Fibroblast of skin of abdomen (primary cell): ENCODE measurements at places on chromosomes 16 and 17.

DNA sequence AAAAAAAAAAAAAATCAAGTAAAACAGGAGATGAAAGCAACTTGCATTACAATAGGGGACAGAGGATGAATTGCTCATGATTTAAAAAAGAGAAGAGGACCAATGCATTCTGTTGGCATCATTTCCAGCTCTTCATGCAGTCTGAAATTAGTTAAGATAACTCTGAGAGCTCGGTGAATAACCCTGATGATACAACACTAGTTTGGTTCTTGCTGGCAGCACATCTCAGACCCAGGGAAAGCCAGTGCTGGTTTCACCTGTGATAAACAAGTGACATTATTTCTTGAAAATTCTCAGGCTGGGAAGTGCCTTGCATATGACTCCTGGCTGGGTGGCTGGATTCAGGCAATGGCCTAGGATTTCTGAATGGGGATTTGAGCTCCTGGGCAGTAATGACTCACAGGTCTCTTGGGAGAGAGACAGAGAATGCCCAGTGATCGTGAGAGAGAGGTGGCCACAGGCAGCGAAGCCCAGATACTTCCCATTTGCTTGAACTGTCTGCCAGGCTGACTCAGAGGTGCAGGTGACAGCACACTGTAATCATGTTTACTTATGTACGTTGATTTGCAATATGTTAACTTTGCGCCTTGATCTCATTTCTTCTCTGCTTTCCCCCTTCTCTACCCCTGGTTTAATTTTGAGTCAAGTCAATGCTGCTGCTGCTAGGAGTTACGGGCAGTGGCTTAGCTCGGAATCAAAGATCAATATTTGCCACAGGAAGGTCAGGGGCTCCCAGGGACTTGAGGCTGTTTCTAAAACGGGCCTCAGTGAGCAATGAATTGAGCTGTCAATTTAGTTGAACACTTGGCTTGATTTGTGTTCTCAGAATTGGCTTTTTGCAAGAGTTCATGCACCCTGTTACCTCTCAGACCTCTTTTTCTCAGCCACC, 27.1 kb downstream of the ARSG start:
- DNase-seq = no peak

DNA sequence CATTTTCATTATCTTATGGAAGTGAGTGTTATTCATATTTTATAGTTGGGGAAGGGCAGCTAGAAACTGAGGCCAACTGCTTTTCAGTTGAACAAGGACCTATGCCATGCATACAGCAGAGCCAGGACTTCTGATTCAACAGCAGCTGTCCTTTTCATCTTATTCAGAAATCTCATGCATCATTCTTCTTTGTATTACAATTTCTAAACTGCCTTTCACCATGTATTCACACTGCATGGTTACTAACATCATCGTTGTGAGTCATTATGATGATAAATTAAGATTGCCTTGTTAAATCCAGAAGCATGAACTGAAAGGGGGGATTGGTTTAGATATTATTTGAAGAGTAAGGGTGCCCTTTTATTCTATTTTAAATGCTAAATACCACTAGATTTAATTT, 1470.1 kb upstream of the GOT2 start:
- peak; percentile 50 for DNase-seq

DNA sequence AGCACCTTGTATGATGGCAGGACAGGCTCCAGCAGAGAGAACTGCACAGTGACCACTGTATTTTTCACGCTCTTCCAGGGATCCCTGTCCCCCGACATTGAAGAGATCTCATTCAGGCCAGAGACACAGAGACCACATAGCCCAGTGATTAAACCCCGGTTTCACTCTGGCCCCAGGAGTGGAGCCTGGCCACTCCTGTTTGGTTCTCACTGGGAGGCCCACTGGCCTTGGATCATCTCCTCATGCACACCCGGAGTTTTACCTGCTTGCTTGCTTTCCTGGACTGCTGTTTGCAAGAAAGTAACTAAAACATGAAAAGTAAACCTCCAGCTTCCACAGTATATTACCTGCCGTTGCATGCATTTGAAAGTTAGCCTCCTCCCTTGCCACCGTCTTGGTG, 13.2 kb upstream of the CLEC18C start:
- no peak for DNase-seq

DNA sequence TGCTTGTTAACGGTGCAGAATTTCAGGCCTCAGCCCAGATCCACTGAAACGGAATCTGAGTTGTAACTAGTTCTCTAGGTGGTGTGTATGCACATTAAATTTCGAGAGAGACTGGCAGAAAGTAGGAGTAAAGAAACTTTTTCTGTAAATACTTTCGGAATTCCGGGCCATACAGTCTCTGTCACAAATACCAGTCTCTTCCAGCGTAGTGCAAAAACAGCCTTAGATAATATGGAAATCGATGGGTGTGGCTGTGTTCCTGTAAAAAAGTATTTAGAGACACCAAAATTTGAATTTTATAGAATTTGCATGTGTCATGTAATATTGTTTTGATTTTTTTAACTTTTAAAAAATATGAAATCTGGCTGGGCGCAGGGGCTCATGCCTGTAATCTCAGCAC, 109.7 kb downstream of the ABCC1 start:
- DNase-seq = no peak

DNA sequence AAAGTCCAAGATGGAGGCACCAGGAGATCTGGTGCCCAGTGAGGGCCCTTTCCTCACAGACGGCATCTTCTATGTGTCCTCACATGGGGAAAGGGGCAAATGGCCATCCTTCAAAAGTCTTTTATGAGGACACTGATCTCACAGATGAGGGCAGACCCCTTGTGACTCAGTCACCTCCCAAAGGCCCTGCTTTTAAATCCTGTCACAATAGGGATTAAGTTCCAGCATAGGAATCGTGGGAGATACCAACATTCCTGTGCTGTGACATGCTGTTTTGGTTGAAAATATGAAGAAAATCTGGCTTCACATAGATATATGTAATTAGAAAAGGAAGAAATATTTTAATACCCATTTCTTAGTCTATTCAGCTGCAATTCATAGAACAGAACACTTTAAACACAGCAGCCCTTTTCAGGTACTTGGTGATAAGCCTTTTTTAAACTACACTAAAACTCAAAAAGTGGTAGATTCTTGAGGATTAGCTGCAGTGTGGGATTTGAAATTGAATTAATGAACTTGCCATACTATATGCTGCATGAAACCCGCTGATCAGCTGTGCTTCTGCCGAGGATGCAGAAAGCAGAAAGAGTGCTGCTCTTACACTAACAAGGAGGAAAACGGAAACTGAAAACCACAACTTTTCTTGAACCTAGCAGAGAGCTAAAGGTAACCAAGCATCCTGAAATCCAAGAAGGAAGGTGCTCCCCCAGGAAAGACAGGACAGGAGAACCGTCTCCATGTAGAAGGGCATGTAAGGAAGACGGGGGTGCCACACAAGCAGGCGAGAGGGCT, 32.7 kb downstream of the VPS53 start:
- peak; percentile 81 for DNase-seq

- no peak for DNase-seq
These were observed 1.6 kb downstream of the EIF4A3 start for GRCh38 chr17:80145076-80146075.

- DNase-seq = no peak
These were observed 132.4 kb upstream of the GSE1 start for GRCh38 chr16:85480727-85481101.

GRCh38 chr17:4898351-4898750, 985 bp upstream of the C17orf107 start:
- no peak for DNase-seq
